ENCODE measurements at places on chromosomes 3 and 15.
A peak's percentile ranks its signal among the peaks of the same experiment; 100 is the strongest.

DNA sequence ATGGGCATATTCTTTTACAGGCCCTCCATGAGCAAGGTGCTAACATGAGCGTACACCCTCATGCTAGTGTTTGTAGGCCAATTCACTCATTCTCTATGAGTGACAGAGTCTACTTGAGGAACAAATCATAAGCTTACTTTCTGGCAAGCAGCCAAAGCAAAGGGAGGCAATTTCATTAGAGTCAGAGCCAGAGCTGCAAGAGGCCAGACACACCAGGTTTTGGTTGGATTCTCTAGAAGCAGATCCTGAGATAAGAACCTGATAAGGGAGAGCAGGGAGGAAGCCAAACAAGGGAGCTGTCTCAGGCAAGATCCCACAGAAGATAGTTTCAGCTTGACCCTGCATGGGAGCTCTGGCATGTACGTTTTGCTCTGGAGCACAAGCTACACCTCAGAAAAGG, 214.1 kb upstream of the CTNNB1 start:
- DNase-seq = no peak

DNA sequence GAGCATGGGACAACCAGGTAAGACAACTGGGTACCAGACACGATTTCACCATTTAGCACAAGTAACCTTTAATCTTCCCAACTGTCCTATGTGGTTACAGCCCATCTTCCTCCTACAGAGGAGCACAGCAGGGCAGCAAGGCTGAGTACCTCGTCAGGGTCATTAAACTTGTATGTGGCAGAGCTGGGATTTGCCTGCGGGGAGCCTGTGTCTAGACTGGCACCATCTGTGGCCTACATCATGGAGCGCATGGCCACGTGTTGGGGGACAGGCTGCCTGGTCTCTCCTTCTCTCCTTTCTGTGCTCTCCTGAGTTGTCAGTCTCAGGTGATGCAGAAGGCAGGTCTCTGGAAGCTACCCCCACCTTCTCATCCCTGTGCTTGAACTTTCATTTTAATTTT, 32.2 kb downstream of the GOLGA6A start:
- no peak for DNase-seq

- DNase-seq = no peak
Measured at GRCh38 chr3:125069452-125069851, 13.7 kb upstream of the HEG1 start.

DNA sequence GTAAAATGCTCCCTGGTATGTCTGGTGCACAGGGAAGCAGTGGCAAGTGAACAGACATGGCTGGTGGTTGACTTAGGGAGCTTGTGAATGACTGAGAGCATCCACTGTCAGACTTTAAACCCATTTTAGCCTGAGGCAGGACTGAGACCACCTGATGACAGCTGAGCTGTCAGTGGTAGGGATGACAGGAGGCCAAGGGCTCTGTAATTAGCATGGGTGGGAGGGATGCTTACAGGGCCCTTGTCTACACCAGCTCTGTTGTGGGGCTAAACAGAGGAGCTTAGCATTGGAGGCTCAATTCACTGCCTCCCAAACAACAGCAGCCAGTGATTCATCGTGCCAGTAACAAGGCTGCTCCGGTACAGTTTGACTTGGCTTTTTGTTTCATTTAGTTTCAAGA, 169.4 kb downstream of the CHST2 start:
- DNase-seq = no peak

DNA sequence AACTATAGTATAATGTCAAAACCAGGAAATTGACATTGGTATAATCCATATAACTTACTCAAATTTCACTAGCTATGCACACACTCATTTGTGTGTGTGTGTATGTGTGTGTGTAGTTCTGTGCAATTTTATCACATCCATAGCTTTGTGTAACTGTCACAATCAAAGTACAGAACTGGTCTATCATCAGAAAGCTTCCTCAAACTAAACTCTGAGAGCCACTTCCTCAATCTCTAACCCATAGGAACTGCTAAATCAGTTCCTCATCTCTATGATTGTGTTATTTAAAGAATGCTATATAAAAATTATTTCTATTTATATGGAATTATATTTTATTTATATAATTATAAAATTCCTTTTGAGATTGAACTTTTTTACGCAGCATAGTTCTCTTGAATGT, 18.1 kb downstream of the LNP1 start:
- DNase-seq = no peak

DNA sequence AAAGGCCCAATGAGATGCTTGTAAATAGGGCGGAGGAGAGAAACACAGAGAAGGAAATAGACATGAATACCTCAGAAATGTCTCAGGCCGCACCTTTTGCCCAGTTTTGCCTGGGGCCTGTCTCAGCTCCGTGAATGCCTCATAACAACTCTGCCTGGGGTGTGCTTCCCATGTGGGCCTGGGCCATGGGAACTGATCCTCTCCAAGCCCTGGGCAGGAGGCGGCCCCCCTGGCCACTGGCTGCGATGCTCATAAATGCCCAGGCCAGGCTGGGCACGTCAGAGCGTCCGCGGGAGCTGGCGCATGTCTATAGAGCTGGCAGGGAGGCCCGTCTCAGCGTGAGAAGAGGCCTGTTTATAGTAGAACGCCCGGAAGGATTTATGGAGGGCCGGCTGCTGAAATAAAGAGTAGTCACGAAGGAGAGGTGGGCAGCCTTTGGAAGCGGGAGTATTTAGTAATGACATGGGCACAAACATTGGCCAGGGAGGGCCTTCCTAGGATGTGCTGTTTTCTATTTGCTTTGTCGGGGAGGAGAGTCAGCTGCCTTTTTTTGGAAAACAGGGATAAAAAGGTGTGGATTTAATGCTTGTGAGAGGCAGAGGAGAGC, 85.9 kb upstream of the IGF1R start:
- no peak for DNase-seq

- DNase-seq = peak; percentile 83
Measured at GRCh38 chr3:56593455-56594158, 36.6 kb downstream of the CCDC66 start.

DNA sequence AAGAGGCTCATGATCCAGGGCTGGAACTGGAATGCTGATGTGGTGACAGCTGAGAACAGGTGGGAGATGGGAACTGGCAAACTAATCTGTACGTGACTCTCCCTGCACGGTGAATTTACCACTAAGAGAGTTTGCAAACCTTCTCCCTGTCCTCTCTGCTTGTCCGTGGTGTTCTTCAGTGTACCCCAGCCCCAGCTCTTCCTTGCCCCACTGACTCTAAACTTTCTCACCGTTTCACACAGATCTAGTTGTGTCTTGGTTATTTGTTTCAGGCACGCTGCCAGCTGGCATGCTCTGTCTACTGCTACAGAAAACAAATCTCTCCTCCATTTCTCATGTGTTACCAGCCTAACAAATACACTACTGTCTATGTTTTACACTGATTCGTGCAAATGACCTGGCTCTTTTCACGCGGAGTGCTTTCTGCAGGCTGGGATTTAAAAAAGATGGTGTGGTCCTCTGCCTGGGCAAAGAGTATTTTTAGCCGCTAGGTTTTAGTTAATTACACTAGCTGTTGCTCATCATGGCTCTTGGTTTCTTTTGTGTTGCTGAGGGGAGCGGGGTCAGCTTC, 192.7 kb upstream of the LRIG1 start:
- no peak for DNase-seq

- no peak for DNase-seq
Measured at GRCh38 chr15:94234300-94234699, 2.9 kb downstream of the MCTP2 start.

- peak; percentile 26 for DNase-seq
Measured at GRCh38 chr3:119600732-119601131, 3.0 kb downstream of the PLA1A start.

Data from CD4-positive, alpha-beta T cell treated with Interleukin-17A for 1 hour (primary cell).